Cardiac muscle cell (in vitro differentiated cells and primary cell): ENCODE measurements at places on chromosomes 4 and X.

GRCh38 chr4:86946868-86947500 lies 12.2 kb downstream of the AFF1 start:
- no peak for DNase-seq

DNA sequence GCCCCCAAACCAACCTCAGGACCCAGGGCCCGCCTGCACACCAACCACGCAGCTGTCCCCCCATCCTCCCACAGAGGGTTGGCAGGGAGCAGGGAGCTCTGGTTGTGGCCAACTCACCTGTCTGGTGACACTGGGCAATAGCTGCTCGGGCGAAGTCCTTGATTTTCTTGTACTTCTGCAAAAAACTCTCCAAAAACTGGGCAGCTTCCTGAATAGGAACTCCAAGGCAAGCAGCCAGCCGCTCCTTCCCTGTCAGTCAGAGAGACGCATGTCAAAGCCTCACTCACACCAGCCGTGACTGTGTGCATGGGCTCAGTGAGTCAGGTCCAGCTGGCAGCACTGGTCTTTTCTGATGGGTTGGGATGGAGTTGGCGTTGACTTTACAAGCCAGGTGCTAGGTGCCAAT lies 26.4 kb downstream of the NAT8L start:
- DNase-seq, result no peak

DNA sequence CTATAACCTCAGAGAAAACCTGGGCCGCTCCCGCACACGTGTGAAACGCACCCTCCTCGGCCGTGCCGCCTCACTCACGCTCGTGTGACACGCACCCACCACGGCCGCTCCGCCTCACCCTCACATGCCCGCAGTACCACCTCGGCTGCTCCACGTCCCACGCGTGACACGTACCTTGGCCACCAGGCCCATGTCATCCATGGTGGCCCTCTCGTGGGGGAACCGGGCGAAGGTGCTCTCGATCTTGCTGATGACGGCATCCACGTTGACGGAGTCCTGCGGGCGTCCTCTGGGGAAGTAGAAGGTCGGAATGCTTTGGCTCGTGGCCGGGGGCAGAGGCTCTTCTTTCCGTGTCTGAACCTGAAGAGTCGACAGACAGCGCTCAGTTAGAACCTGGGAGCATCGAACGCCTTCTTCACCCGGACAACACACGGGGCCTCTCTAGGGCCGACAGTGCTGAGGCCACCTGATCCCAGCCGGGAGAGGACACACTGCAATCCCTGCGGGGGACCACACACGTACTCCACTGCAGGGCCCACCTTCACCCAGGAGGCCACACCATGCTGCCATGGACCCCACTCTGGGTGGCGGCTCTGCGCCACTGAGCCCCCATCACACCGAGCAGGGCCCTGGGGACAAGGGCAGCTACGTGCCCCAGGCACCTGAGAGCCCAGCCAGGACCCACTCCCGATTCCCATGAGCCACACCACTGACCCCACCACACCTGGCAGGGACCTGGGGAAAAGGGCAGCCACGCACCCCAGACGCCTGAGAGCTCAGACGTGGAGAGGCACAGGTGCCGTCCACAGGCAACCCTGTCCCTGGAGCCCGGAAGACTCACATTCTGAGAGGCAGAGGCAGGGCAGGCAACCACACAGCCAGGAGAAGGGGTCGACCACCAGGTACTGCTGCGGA lies 25.2 kb downstream of the PPP2R3B start:
- no peak for DNase-seq

DNA sequence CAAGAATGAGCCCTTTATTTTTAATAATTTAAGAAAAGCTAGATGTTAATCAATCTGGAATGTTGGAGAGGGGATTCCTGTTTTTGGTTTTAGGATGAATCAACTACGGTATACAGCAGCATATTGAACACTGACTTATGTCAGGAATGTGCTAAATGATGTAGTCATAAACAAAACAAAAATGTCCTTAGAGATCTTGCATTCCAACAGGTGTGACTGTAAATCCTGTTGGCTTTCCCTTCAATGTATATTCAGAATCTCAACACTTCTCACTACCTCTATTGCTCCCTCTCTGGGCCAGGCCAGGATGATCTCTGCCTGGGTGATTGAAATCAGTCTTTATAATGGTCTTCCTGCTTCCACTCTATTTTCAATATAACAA lies 37.8 kb upstream of the BDH2 start:
- DNase-seq, result no peak

DNA sequence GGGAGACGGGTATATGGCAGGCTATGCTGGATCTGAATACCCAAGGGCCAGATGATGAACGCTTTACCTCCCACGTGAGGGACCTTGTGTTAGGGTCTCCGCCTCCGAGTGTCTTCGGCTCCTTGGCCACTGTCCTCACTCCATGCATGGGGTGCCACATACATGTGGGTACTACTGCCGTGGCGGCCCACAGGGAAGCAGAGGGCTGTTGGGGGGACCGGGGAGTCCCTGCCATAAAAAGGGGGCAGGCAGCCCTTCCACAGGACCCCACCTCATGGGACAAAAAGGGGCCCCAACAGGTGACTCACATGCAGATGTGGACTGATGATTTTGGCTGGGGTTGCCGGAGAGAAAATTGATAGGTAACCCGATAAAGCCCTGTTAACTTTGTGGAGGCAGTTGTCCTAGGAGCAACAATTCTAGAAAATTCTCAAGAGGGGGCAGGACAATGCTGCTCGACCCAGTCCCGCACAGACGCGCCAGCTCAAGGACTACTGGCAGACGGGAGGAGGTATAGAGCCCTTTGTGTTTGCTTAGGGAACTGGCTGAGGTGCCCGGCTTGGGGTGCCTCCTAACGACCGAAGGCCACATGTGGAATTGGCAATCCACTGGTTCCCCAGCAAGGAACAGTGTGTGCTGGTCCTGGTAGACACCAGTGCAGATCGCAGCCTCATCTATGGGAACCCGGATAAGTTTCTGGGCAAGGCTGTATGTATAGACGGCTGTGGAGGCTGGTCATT lies 695.7 kb upstream of the AGA start:
- DNase-seq, result no peak

DNA sequence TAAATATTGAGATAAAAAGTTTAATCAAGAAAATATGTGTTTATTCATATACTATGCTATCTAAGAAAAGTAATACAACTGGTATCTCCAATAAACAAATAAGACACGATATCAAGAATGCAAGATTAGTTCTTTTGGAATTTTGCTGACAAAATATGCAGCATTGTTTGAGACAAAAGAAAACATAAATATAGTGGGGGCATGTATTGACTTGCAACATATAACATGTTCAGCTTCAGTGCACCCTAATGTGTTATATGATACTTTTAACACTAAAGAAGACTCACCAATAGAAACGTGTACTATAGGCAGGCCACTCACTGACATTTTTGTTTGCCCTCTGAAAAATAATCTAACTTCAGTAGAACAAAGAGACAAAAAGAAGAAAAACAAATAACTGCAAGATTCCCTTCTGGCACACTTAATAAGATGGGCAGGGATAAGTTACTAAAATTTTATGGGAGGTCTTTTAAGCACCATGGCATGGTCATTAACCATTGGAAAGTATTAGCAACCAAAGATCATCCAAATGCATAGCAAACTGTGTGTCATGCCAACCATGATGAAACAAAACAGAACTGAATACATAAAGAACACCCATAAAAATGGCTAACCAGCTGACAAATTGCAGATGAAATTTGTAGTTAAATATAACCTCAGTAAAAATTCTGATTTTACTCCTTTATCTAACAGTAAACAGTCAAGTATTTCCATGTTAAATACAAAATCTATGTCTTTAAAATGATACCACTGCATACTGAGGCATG lies 447.9 kb upstream of the FAM241A start:
- DNase-seq, result no peak

DNA sequence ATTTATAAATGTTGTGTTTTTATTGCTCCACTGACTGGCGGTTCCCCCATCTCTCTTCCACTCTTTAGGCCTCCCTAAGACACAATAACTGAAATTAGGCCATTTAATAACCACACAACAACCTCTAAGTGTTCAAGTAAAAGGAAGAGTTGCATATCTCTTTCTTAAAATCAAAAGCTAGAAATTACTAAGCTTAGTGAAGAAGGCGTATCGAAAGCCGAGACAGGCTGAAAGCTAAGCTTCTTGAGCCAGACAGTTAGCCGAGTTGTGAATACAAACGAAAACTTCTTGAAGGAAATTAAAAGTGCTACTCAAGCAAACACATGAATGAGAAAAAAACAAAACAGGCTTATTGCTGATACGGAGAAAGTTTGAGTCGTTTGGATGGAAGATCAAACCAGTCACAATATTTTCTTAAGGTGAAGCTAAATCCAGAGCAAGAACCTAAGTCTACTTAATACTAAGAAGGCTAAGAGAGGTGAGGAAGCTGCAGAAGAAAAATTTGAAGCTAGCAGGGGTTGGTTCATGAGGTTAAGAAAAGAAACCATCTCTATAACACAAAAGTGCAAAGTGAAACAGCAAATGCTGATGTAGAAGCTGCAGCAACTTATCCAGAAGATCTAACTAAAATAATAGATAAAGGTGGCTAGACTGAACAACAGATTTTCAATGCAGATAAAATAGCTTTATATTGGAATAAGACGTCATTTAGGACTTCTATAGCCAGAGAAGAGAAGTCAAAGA lies 194.0 kb upstream of the TTC29 start:
- DNase-seq, result no peak

DNA sequence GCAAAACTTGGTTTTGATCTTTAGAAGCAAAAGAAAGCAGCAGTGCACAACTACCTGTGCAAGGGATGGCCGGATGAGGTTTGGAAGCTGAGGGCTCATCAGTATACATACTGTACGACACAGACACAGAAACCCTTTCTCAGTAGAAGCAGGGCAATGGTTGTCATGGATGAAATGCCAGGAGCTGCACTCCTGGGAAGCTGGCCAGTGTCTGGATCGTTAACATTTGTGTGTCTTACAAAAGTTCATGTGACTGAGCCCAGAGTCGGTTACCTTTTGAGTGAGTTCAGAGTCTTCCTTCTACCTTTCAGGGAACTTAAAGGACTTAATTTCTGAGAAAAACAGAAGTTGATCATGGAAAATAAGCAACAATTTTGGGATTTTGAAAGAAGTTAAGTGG lies 230.3 kb downstream of the APBB2 start:
- DNase-seq, result no peak

DNA sequence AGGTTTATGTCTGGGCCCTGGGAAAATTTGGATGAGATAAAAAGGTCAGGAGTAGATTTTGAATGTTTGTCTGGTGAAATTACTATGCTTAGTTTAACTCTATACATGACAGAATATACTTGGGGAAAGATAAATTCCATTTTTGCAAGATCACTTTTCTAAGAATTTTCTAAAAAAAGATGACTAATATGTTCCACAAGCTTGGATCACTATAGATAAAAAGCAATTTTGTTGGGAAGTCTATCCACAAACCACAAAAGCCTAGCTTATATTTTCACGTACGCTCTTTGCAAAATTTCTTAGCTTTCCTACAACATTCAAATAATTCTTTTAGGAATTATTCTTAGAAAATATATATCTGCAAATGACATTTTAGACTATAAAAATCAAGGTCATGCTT lies 20.6 kb upstream of the COQ2 start:
- DNase-seq, result no peak

- no peak for DNase-seq
Measured at GRCh38 chrX:39204945-39205344, 403.7 kb downstream of the MID1IP1 start.

GRCh38 chrX:98924511-98924910 lies 1485.6 kb downstream of the PCDH19 start:
- no peak for DNase-seq

GRCh38 chr4:123984886-123985285 lies 588.3 kb downstream of the SPRY1 start:
- DNase-seq, result no peak

GRCh38 chrX:153190381-153190780 lies 11.3 kb downstream of the MAGEA1 start:
- DNase-seq, result peak; percentile 0

DNA sequence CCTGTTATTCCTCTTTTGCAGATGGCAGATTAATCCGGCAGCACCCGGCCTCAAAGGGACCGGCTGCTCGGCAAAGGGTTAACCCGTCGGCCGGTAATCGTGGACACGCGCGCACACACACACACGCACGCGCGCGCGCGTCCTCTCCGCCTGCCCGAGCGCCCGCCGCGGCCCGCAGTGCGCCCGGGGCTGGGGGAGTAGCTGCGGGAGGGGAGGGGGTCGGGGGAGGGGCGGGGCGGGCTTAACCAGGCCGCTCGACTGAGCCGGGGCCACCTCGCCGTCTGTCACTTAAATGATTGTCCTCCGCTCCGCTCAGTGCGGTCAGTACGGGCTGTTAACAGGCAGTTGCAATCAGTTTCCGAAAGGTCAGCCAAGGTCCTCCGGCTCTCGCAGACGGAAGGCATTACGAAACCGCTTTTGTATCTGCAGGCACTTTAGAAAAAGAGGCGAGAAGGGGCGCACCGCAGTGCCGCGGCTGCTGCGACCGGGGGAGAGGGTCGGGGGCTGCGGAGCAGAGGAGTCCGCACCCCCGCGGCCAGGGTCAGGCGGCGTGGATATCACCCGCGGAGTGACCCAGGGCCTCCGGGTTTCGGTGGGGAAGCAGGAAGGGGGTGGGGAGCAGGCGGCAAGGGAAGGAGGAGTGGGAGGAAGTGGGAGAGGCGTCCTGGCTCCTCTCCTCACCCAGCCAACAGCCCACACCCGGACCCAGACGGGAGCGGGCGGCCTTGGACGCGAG lies 57.3 kb upstream of the BCOR start:
- DNase-seq, result peak; percentile 75
